ENCODE measurements at places on chromosomes 2 and 18.

DNA sequence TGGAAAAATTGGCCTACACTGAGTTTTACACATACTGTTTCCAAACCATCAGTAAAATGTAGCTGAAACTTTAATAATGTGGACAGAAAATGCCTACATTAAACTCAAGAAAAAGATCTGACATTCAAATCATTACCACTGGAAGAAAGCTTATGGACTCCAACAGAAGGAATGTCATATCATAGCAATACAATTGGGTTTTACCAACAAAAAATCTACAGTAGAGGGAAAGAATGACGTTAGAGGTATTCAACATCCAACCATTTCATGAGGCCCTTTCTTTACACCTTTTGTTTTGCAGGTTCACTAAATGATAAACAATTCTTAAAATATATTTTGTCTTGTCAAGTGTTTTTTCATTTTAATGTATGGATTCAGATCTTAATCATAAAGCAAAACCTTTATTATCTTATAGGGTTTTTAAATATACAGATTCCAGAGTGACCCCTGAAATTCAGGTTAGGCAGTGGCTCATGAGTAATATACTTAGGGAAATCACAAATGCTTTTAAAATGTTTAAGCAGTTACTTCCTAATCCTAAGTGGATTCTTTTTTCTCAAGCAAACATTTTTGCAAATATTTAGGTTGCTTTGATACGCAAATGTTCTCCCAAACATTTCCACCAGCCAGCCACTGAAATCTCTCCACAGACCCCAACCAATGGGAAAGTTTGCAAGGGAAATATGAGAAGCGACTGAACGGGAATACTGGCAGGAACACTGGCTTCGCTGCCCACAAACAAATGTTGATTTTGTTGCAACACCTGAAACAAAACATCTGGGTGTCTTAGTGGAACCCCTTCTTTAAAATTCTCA is 168.7 kb downstream of the TCF4 start:
- DNase-seq, result no peak

GRCh38 chr18:40875101-40875615 is 1079.9 kb upstream of the PIK3C3 start:
- no peak for DNase-seq

DNA sequence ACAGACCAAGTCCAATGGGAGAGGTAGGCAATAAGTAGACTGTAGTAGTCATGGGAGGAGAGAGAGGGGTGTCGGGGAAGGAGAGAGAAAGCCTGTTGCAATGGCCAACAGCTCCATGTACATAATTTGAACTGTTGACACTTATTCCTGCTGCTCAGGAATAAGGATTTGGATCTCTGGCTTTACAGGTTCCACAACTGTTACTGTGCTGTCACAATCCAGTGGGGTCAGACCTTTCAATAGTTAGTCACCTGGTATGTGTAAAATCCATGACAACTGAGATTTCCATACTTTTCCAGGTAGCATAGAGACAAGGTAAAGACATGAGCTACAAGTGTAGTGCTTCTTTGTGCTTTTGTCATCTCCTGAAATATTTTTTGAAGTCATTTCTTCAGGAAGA is 47.5 kb upstream of the RIOK3 start:
- no peak for DNase-seq

DNA sequence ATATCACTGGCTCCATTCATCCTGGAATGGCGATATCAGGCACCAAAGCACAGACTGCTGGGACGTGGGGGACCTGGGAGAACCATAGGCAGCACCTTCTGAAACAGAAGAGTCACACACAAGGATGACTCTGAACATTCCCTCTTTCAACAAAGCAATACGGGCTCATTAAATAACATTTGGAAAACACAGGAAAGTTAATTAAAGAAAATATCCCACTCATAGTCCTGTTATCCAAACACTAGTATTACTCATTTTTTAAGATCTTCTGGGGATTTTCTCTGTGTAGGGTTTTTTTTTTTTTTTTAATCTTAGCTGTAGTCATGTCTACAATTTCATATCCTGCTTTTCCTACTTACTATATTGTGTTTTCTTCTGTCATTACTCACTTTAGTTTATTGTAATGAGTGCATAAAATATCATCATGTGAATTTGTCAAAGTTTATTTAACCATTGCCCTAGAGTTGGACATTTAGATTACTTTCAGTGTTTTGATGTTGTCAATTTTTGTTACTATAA is 70.0 kb upstream of the SP3 start:
- DNase-seq, result no peak

DNA sequence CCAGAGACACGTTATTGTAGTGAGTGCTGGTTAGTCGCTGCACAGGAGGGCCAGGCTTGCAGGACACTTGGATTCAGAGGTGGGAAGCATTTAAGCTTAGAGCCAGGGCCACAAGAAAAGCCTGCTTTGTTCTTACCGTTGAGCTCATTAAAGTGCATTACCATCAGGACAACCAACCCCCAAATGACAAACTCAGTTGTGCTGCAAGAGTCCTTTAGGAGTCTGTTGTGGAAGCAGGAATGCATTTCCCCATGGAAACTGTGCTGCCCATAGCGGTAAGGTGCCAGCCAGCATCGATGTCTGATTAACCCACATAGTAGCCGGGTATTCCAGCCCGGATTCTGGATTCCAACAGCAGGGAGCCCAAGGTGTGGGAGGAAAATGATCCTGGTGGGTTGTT is 23.4 kb upstream of the REEP1 start:
- no peak for DNase-seq

DNA sequence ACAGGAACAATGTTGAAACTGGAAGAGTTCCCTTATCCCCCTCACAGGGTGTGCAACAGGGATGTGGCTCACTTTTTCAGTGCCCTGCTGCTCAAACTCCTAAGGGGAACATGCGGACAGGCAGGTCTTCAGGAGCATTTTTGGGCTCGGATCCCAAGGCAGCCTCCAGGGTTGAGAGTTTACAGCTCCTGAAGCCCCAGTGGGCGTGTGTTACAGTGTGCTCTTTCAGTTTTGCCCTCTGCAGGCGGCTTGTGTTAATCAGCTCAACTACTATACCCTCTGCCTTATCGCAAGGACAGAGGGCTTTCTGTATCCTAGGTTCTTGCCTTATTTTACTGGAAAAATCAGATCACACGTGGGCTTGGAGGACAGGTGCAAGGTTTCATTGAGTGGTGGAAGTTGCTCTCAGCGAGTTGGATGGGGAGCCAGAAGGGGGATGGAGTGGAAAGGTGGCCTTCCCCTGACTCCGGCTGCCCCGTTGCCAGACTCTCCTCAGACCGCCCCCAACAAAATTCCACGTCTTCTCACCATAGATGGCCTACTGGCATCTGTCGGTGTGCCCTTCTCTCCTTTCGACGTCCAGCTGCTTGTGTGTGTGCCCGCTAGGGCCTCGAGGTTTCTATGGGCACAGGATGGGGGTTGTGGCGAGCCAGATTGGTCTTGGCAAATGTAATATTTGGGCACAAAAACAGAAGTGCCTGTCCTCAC is 541.9 kb downstream of the TMX3 start:
- DNase-seq, result no peak

- DNase-seq, result no peak
Observed at GRCh38 chr18:25097057-25097456, 254.9 kb downstream of the ZNF521 start.

DNA sequence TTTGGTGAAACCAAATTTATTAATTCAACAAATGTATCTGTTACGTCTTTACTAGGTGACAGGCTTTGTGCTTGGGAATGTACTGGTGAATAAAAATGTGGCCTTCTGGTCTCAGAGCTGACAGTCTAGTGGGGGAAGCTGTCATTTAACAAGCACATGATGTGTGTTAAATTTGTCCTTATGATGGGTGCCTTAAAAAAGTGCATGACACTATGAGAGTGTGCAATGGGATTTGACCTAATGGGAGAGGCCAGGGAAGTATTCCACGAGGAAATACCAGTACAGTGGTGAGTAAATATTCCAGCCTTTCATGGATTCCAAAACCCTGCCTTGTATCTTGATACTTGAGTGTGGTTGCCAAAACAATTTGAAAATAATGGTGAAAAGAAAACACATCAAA is 308.9 kb downstream of the PLCL1 start:
- no peak for DNase-seq

DNA sequence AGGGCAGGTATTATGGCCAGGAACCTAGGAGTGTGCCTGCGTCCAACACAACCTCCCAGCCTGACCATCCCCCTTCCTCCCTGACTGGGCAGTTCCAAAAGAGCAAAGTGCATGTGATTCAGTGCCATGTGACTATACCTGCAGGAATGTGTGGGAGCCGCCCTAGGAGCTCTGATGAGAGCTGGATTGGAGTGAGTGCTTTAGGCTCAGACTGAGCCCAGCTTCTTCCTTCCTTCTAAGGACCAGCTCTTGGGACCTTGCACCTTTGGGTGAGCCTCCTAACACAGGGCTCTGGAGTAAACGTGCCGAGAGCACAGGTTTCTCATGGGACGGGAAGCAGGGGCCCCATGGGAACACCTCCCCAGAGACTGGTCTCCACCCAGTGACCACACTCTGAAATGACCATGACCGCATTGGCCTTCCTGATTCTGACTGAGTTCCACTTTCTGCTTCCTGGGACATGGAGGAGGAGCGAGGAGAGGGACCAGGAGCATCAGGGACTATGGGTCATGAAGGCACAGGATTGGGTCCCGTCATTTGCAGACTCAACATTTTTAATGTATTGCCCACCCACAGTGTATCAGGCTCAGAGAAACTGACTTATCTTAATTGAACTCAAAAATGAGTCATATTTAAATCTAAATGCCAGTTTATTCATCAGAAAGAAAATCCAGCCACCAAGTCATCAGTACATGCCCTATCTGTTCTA is 87.8 kb upstream of the BCL2L11 start:
- DNase-seq, result no peak

DNA sequence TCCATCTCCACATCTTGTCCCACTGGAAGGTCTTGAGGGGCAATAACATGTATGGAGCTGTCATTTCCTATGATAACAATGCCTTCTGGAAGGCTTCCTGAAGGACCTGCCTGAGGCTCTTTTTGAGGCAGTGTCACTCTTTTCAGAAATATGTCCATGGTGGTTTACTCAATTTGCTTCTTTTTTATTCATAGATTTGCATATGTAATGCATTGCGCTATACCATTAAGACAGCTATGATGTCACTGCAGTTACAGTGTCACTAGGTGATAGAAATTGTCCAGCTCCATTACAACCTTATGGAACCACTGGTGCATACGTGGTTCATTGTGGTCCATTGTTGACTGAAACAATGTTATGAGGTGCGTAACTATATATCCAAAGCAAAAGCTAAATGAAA is 19.9 kb downstream of the NABP1 start:
- no peak for DNase-seq

DNA sequence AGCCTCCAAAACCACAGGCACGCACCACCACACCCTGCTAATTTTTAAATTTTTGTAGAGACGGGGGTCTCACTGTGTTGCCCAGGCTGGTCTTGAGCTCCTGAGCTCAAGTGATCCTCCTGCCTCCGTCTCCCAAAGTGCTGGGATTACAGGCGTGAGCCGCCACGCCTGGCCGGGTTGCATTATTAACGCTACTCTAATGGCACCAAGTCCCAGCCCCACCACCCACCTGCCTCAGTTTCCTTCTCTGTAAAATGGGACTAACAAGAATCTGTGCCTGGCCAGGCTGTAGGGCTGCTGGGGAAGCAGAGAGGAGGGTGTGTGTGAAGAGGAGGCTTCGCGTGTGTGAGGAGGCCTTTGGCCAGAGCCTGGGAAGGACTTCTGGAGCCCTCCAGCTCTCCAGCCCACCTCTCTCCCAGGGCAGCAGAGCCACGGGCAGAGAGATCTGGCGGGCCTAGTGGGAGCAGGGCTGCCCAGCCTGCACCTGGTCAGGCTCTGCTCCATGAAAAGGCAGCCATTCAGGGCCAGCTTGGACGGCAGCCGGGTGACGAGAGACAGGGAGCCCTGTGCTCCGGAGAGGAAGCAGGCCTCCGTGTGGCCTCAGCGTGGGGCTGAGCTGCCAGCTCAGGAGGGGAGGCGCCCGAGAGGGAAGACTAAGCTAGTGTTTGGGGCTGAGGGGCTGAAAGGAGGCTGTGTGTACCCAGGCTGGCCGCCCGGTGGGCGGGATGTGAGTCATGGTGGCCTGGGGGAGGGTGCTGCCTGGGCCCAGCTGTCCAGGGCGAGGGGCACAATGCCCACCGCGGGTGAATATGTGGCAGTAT is 7.4 kb upstream of the B3GNT7 start:
- DNase-seq, result no peak

DNA sequence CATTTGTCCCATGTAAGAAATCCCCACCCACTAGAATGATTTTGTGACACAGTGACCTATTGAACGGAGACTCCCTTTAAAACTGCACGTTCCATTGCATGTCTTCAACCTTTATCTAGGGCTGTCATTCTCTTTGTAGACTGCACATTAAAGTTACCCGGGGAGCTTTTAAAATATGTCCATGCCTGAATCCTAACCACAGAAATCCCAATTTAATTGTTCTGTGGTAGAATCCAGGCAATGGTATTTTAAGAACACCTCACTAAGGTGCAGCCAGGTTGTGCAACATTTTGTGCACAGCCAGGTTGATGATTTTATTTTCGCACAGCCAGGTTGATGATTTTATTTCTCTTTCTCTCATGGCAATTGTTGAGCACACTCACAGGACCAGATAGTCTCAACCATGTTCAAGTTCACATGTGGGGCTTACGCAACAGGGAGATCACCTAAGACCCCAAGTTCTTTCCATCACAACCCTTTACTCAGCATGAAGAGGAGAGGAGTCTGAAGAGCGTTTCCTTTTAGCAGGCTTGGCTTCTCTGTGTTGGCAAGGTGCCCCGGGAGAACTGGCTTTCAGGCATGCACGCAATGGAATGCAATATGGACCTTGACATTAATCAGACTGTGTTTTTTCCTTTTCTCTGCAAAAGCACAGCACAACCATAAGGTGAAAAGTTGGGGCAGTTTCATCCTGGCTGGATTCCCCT is 467.3 kb upstream of the ETAA1 start:
- DNase-seq, result no peak

- DNase-seq, result no peak
Observed at GRCh38 chr2:46769809-46770208, 145.8 kb downstream of the MCFD2 start.

GRCh38 chr18:73664896-73665295 is 482.7 kb downstream of the FBXO15 start:
- no peak for DNase-seq

DNA sequence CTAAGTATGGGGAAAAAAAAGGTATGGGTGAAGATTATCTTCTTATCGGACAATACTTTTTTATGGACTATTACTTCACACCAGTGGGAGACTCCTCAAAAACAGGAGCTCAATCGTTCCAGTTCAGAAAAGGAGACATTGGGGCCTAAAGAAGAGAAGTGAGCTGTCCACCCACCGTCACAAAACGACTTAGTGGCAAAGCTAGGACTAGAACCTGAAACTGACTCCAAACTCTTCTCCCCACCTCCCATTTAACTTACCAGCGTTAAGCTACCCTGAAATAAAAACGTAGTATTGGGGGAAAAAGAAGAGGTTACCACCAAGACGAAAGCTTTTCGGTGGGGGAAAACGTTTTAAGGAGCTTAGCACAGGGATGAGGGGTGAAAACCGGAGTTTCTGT is 503 bp downstream of the GTF3C3 start:
- no peak for DNase-seq

GRCh38 chr18:55998071-55998522 is 410.1 kb upstream of the TCF4 start:
- no peak for DNase-seq

Measured in effector CD4-positive, alpha-beta T cell (primary cell).